Left kidney (tissue), 8 donors: ENCODE measurements at places on chromosomes 12 and 14.

DNA sequence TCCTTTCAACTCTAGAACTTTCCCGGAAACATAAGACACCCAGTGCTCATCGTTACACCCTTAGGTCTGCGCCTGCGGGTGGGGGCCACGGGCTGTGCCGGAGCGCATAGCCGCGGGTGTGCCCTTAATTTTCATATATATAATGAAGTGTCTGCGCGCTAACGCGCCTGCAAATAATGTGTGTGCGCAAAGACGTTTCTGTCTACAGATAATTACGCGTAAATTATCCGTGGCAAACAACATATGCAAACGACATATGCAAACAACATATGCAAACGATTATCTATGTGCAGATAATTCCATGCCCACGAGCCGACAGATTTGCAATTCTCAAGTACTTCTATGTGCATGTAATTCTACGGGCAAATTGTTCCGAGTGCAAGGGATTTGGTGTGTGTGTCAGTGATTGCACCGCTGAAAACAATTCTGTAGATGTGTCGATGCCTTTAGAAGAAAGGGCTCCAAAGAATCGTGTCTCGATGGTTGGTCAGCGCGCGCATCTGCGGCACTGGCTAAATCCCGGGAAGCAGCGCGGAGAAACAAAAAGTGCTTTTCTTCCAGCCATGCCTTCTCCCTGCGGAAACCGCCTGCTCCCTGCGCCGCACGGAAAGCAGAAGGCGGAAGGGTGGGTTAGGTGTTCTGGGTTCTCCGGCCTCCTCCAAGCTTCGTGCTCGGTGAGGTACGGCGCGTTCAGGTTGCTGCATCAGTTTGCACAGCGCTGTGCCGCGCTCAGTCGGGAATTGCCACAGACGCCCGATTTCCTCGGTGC, 34.5 kb upstream of the TBX5 start:
- no peak for DNase-seq

DNA sequence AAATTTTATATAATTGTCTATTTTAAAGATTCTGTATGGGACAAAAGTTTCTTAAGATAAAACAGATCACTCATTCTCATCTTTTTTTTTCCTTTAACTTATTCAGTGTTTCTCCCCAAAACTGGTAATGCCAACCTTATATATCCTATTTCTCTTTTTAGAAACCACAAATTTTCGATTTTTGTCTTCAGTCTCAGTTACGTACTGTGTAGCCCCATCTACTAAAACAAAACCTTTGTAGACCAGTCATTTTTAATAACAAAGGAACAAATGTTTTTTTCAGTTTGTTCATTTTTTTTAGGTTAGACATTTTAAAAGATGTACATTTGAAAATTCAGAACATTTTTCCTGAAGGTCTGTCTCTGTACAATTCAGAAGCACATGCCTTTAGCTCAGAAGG, 18.2 kb downstream of the PNMA1 start:
- no peak for DNase-seq

GRCh38 chr14:86652526-86652925, 1122.6 kb downstream of the FLRT2 start:
- DNase-seq = no peak

DNA sequence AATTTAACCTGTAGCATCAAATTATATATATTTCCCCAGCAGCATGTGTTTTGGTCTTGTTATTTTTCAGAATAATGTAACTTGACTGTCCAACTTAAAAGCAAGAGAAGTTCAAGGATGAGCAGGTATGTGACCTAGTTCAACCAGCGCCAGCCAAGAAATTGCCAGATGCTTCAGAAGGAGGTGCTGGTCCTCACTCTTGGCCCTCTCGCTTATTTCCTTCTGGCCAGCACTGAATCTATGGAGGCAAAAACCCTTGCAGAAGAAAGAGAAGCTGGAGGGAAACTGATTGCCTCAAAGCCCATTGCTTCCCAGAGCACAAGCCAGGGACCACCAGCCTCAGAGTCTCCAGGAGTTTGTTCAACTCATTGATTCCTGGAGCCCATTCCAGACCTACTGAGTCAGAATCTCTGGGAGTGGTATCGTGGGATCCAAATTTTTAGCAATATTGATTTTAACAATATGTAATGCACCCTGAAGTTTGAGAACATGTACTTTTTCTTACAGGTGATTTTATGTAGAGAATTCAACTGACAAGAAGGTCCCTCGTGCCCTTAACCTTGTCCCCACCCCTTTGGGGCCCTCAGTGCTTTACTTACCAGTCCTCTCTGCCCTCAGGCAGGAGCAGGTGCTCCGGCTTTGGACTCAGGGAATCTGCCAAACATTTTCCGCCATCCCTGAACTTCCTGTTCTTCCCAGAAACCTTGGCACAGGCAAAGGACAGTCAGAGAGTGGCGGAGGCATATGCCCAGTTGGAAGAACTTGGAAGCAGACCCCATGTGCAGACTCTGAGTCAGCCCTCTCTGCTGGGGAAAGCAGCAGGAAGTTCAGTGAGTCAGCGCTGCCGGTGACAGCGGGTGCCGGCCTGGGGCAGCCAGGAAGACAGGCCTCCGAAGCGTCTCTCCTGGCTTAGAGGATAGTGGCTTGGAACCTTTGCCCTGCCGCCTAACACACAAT, 10.4 kb downstream of the BEST3 start:
- DNase-seq = no peak

DNA sequence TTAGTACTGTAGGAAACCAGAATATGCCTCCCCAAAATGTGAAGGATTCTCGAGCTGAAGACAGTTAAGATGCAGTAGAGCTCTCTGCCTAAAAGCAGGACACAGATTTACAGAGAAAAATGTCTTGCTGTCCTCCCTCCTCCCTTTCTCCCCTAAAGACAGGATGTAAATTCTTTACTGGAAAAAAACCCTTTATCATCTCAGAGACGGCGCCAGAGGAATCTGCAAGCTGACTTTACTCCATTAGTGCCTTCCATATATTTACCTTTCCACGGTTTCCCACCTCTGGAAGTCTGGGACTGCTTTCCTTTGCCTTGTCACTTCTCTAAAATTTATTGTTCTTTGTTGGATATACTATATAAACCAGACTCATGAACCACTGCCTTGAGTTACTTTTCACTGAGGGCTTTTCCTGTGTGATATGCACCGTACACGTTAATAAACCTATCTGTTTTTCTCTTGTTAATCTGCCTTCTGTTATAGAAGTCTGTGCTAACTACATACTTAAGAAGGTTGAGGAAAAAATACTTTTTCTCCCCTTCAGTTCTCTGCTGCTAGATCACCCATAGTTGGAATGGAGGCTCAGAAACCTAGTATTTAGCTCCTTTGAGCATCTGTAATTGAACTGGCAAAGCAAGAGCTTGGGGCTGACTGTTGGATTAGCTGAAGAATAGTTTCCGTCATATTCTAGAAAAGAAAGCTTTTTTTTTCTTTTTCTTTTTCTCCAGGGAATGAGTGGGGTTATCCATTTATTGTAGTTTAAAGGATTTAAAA, 99.9 kb downstream of the RAD51B start:
- DNase-seq = no peak

DNA sequence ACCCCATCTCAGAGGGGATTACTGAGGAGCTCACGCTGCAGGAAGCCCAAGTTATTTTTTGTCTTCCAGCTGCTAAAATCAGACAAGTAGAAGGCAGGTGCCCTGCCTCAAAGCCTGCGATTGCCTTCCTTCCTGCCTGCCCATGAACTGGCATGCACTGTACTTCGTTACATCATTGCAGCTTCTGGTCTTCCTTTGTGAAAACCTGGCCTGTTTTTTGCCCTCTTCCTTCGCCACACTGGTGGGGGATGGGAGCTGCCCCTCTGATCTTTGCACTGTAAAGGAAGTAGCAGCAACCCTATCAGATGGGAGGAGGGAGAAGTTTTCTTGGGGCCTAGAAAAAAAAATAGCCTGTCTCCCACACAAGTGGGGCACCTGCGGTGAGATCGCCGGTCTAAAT, 1098.7 kb downstream of the BCL11B start:
- DNase-seq = no peak

DNA sequence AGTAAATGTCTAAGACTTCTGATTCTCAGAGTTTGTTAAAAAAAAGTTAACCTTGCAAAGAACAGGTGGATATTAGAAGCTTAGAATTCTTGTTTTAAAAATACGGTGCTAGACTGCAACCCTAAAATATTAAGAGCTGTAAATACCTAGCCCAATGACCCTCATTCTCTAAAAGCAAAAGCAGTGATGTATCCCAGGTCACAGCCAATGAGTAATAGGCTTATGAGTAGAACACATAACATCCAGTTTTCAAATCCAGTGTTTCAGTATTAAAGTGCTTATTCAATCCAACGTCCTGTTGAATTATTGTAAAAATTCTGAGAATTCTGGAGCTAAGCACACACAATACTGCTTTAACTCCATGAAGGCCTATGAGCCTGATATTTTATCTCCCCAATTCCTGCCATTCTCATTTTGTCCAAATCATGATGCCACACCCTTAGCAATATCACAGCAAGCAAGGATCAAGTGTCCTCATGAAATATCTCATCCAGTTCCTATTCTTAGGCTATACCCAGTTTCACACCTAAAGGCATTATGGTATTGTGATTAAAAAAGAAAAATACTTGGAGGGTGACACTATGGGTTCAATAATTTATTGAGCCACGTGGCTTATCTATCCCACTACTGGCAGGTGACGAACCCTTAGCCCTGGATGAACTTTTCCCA, 15.3 kb upstream of the ARID4A start:
- no peak for DNase-seq

GRCh38 chr12:32477714-32478113, 78.4 kb downstream of the FGD4 start:
- DNase-seq = no peak

- DNase-seq = peak; percentile 89
These were observed 1.8 kb downstream of the TBC1D30 start for GRCh38 chr12:64826234-64826633.

DNA sequence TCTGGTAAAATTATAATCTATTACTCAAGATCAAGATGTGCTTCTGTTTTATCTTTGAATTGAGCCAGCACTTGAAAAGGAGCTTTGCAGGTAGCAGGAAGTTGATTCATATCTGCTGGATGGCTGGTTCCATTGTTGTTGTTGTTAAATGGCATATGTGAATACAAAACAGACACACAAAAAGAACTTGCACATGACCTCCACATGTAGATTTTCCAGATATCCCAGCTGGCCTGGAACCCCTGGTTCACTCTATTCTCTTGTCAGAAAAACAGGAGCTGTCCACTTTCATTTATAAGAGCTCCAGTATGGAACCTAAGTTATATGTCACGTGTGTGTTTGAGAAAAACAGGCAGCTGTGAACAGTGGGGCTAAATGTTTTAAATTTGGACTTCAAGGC, 273.9 kb downstream of the TMEM132D start:
- no peak for DNase-seq

DNA sequence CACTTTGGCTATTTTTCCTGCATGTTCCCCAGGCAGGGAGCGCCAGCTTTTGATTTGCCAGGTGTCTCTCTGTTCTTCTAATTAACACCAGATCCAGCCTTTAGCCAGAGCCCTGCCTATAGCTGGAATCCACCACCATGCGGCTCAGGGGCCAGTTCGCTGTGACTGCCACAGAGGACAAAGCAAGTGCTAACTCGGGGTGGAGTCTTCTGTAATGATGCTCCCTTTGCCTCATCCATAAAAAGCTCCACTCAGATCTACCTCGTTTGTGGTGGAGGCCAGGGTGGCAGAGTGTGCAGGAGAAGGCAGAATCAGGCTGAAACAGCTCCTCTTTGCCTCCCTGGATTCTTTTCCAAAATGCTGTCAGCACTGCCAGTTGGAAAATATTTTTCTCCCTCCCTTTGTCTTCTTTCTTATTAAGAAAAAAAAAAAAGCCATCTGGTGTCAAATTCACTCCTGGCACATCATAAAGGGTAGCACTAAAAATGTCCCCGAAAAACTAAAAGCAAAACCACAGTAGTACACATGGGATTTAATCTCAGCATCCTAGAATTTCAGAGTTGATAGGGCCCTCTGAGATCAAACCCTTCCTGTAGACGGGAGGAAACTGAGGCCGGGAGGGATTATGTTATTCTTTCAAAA, 18.0 kb upstream of the CTDSP2 start:
- DNase-seq = no peak

DNA sequence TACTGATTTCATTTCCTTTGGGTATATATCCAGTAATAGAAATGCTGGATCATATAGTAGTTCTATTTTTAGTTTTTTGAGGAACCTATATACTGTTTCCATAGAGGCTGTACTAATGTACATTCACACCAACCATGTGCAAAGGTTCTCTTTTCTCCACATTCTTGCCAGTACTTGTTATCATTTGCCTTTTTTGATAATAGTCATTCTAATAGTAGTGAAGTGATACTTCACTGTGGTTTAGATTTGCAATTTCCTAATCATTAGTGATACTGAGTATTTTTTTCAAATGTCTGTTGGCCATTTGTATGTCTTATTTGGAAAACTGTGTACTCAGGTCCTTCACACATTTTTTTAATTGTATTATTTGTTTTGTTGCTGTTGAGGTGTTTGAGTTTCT, 148.2 kb upstream of the NAV3 start:
- no peak for DNase-seq

- DNase-seq = no peak
These were observed 305.7 kb upstream of the SSTR1 start for GRCh38 chr14:37901978-37902377.

DNA sequence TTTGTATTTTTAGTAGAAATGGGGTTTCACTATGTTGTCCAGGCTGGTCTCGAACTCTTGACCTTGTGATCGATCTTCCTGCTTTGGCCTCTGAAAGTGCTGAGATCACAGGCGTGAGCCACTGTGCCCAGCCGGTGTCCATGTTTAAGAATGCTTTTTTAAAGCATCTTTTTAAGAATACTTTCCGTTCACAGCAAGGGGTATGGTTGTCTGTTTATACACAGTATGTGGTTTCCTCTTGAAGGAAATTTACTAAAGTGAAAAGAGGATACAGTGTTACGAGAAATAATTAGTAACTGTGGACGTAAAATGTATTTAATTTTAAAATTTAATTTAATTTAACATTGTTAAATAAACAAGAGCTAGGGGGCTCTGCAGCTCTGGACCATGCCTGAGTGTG, 73.4 kb downstream of the GSC start:
- DNase-seq = no peak

DNA sequence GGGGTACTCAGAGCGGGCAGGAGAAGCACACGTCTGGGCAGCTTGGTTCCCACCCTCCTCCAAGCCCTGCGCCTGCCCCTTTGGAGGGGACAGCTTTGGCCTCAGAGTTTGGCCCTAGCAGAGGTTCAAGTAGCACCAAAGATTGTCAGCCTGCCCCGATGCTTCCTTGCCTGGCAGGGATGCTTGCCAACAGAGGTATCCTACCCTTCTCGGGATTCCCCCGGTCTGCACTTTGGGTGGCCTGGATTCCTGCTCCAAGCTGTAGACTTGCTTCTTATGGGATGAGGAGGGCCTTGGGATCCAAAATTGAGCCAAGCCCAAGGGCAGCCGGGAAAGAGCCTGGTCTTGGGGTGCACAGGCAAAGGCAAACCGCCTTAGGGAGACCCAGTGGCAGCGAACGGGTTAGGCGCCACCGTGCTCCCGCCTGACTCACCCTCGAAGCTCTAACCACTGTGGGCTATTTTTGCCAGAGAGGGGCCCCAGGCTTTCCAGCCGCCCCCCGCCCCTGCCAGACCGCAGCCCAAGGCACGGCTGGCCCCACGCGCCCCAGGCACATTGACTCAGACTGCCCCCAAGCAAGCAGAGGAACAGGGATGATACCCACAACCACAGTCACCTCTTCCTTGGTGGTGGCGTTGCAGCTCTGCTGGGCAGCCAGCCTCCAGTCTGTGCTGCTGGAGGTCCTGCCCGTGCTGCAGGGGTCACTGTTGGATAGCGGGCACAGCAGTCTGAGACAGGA, 847 bp upstream of the WNT10B start:
- no peak for DNase-seq
